ENCODE measurements at places on chromosomes 1 and 21.

- DNase-seq = no peak
Measured at GRCh38 chr1:19250629-19251304, 557 bp downstream of the EMC1 start.

- DNase-seq = no peak
Measured at GRCh38 chr21:41604583-41605041, 96.7 kb upstream of the TMPRSS2 start.

DNA sequence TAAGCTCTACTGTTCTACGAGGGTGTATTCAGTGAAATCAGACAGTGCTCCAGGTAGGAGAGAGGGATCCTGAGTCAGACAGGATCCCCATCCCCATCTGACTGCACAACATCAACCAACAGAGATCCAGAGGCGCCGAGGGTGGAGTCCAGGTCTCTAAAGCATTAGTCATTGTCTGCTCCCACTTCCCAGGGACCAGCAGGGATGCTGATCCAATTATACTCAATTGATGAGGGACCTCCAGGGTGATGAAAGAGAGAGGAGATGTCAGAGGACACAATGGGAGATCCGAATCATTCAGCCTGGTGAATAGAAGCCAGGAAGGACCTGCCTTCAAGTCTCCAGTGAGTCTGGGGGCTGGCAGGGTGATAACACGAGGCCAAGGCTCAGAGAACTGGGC is 39.5 kb upstream of the STMN1 start:
- no peak for DNase-seq

DNA sequence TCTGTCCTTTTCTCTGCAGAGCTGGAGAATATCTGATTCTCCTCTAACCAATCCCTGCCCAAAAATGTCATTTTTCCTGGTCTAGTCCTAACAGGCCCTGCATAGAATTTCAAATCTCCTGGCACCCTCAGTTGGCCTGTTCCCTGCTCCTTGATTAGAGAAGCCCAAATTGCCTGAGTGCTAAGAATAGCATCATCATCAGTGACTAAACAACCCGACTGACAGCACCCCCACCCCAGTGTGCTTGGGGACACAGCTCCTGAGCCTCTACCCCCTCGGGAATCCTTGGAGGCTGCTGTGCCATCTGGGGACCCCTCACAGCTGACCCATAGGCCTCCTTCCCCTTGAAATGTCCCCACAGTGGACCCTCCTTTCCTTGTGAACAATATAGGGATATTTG is 94.4 kb downstream of the DDX20 start:
- DNase-seq = no peak

DNA sequence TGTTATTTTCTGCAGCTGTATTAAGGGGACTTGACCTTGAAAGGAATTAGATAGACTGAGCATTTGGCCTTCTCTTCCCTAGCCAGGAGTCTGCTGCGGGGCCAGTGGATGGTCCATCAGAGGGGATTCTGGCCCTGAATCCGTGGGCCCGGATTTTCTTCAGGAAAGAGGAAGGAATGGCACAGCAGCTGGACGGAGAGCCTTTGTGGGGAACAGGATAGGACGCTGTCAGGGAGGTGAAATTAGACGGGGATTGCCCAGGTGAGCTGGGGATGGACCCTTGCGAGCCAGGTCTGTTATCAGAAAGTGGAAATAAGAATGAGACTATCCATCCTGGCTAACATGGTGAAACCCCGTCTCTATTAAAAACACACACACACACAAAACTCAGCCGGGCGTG is 1.7 kb upstream of the C2CD2 start:
- no peak for DNase-seq

GRCh38 chr21:44965251-44966022 is 25.6 kb downstream of the SLX9 start:
- no peak for DNase-seq

DNA sequence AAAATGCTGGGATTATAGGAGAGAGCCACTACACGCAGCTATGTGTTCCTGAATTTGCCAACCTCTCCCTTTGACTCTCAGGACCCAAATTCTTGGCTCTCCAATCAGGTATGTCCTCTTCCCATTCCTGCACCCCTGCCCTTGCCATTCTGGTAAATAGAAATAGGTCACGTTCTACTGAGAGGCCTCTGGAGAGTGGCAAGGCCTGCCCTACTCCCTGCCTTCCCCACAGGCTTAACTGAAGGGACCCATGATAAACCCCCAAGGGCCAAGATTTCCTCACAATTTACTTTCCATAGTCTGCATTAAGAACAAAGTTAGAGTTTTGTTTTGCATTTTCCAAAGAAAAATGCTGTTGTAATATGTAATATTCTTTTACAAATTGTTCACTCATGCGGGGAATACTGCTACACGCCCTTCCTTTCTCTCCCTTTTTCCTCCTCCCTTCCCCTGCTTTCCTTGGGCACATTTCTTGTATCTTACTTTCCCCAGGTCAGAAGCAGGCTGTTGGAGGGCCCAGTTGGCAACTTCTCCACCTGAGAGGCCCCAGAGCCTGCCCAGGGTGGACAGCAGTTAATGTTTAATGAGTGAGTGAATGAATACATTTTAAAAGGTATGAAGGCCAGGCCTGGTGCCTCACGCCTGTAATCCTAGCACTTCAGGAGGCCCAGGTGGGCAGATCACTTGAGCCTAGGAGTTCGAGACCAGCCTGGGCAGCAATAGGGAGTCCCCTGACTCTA is 33.9 kb upstream of the PUM1 start:
- DNase-seq = no peak

DNA sequence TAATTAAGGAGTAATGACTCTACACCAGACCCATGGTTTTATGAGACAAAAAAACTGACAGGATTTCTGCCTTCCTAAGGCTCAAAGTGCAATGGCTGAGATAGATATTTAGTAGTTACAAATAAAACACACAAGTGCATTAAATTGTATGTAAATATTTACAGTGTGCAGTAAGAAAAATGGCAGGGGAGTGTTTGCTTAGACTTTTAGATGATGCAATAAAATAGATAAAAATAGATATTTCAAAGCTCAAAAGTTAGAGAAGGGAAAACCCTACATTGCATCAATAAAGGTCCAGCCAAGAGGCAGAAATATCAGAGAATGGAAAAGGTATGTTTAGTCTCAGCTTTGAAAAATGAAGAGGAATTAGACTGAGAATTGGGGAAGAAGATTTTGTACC is 226.3 kb upstream of the FGGY start:
- DNase-seq = no peak

DNA sequence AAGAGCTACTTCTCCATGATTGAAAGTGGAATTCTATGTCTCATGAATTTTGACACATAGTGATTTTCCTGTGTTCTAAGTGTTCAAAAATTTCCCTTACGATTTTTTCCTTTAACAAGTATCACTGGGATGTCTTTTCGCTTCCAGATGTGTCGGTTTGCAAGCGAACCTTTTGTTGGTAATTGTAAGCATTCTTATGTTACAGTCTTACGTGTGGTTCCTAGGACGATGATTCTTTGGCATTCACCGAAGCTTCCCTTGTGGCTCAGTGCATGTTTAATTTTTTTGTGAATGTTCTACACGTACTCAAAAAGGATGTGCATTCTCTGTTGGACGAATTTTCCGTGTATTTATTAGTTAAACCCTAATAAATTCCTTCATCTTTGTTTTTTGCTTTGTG is 211.6 kb downstream of the CAMTA1 start:
- no peak for DNase-seq

DNA sequence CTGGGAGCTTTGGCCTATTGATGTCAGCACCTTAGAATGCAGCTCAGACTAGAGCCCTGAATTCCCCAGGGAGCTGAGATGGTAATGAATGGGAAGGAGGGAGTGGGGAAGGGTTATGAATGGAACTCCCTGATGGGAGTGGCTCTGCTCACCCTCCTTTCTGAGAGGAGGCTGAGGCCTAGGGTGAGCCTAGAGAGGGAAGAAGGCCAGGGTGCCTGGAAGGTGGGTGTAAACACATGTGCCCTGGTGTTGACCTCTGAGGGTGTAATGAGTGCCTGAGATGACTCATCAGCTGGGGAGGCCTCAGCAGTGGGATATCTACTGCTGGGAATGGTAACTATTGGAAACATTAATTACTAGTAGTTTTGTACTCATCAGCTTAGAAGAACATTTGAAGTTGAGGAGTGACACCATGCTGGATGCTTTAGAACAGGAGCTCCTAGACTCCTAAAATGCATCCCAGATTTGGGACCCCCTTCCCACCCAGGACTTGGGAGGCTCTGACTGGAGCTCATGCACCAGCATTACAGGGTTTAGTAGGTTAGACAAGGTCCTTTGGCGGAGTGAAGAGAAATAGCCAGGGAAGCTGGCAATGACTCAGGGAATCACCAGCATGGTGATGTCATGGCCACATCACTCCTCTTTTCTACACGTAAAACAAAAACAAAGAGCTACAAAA is 16.0 kb upstream of the PIGV start:
- peak; percentile 91 for DNase-seq

DNA sequence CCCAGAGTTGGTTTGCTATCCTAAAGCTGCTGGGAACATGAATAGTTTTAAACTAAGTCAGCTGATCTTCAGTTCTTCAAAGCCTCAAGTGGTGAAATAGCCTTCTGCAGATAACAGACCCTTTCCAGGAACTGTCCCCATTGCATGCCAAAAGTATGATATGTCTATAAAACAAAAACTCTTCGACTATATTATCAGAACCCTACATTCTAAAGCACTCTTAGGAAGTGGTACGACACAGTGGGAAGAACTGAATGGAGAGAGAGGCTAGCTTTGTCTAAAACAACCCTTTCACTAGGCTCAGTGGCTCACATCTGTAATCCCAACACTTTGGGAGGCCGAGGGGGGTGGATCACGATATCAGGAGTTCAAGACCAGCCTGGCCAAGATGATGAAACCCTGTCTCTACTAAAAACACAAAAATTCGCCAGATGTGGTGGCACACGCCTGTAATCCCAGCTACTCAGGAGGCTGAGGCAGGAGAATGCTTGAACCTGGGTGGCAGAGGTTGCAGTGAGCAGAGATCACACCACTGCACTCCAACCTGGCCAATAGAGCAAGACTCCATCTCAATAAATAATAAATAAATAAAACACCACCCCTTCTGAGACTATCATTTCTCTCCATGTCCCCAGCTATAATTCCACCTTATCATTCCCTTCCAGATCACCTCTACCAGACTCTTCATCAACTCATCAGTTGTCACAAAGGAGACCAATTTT is 2.2 kb upstream of the FRRS1 start:
- no peak for DNase-seq

- no peak for DNase-seq
Measured at GRCh38 chr1:172448995-172449584, 5.2 kb upstream of the PIGC start.

DNA sequence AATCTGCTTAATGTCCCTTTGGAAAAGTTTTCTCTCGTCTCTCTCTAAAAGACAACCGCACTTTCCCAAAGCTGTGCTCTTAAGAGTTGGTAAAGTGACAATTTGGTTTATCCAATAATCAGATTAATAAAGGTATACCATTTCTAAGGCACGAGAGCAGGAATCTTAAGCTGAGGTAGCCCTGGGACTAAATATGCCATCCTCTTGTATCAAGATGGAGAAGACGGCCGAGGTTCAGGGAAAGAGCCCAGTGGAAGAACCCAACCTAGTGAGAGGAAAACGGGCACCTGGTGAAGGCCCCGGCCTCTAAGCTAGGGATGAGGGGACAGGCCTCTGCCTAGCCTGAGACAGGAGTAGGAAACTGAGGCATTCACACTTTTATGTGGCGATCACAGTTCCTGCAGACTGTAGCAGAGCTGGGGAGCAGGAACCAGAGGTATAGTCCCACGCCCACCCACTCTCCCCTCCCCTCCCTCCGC is 334 bp upstream of the SARS1 start:
- no peak for DNase-seq

DNA sequence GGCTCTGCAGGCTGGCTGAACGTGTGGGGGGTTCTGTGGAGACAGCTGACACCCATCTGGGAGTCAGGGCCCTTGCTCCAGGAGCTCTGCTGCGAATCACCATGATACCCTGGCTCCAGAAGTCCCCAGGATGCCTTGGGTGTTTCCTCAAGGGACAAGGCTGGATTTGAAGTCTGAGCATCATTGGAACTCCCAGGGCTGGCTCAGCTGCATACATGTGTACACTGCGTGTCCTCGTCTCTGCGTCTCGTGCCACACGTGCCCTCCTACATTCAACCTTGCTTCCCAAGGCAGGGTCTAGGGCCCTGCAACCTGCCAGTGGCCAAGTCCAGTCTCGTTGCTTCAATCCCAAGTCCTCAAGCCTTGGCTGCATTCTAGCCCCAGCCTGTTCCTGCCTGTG is 11.7 kb downstream of the CSF1 start:
- no peak for DNase-seq

DNA sequence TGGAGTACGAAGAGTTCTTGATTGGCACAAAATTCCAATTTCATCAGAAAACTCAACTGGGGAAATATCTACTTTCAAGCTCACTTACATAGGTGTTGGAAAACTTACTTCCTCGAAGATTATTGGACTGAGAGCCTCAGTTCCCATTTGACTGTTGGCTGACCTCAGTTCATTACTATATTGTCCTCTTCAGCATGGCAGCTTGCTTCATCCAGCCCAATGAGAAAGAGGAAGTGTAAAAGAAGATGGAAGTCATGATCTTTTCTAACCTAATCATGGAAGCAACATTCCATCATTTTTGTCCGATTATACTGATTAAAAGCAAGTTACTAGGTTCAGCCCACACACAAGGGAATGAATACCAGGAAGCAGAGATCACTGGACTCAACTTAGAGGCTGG is 49.4 kb downstream of the HSD3B1 start:
- DNase-seq = no peak

DNA sequence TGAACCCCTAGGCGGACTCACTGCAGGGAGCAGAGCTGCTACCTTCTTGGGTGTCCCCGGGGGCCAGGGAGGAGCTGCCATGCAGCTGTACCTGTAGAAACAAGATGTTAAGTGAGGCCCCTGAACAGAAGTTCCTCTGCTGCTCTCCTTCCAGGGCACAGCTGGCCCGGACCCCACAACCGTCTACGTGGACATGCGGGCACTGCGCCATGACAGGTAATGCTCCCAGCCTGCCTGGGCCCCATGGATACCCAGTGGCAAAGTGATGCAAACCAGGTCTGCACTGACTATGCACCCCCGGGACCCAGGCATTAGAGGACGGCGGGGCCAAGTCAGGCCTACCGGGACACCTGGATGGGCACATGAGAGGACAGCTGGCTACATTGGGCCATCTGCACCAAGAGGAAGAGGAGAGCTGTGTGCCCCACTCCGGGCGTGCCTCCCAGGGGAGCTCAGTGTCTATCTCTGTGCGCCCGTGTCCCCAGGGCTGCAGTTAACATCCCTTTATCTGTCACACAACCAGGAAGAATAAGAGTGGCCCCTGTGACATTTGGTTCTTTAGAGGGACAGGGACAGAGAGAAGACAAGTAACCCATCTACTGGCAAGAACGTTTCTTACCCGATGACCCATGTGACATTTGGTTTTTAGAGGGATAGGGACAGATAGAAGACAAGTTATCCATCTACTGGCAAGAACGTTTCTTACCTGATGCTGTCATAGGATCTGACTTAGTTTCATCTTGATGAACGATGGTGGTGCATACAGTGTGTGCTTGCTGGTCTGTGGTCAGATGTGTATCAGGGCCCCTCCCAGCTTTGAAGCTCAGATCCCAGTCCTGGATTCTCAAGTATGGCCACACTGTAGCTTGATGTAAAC is 44.1 kb downstream of the S100B start:
- no peak for DNase-seq
